ENCODE measurements at places on chromosomes 12 and 14.

GRCh38 chr14:24376448-24377070 lies 8.6 kb downstream of the NFATC4 start:
- ATAC-seq, result no peak

- peak; percentile 61 for ATAC-seq
Observed at GRCh38 chr12:115988625-115989563, 288.6 kb downstream of the MED13L start.

DNA sequence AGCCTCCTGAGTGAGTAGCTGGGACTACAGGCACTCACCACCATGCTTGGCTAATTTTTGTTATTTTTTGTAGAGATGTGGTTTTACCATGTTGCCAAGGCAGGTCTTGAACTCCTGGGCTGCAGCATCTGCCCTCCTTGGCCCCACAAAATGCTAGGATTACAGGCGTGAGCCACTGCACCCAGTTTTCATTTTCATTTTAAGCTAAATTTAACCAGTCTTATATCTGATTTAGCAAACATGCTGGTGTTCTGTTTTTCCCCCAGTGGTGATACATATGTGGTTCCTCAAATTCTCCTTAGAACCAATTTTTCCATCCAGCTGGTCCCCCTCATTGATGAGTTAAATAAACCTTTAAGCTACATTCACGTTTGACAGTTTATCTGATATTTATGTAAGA lies 43.8 kb upstream of the BICD1 start:
- no peak for ATAC-seq

DNA sequence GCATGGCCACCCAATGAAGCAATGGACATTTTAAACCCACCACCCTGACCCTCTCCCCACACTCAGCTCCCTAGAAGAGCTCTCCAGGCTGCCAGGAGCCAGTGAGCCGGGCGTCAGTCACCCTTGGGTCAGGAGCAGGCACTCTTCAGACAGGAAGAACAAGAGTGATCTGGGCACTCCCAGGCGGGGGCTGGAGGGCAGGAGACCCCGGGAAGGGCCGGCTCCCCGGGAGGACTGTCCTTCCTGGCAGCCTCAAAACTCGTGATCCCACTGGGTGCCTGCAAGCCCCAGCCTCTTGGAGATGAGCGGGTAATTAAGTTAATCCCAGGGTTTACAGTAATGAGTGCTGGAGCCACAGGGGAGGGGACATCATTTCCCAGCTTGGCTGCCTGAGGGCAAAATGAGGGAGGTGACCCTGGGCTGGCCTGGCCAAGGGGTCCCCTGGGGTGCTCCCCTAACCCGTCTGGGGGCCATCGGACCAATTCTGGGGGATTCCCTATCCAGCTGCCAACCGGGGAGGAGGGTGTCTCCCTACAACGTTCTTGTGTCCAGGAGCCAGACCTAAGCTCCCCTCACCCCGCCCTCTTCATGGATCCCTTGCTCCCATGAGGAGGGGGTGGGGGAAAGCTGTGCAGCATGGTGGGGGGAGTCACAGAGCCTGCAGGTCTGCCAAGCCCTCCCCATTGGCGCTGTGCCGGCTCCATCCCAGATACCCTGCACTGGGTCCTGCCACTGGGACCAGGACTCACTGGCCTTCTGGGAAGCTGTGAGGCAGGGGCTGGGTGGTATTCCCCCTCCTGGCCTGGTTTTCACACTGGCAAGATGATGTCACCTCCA lies 59.2 kb downstream of the CCNK start:
- ATAC-seq, result no peak

DNA sequence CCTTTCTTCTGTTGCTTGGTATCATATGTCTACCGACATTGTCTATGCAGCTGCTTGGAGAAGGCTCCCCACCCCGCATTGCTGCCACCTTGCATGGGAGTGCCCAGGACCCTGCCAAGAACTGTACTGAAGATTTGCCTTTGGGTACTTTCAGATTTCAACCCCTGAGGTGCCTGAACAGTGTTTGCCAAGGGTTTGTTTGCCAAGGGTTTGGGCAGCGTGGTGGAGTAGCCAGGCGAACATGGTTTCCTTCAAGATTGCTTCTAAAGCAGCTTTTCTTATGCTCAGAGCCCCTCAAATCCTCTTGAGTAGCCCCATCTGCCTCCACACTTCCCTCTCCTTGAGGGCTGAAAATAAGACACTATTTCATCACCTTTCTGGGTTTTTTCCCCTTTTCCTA lies 25.3 kb upstream of the CRY1 start:
- no peak for ATAC-seq

DNA sequence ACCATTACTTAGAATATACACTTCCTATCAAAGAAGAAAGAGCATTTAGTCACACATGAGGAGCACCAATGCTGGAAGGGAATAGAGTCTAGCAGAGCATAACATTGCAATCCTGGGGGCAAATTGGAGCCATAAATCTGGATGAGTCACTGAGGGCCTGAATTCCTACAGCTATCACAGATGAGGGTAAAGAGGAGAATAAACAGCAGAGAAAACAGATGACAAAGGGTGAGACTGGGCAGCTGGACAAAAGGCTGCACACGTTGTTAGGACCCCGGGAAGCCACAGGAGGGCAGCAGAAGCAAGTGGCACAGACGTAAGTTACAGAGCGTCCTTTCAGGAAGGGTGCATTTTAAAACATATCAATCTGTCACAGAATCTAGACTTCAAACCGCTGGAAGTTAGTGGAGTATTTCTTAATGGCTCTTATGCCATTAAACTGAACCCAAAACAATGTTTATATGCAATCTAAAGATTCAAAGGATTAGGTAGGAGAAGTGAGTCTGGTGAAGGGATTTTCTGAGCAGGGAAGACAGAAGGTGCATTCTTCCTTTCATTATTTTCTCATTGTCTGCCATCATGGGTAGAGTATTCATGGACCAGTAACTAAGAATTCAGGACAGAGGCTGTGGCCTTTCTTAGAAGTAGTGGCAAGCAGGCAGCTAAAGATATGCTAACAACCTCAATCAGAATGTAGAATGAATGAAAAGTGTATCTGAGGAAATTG lies 159.8 kb upstream of the DAAM1 start:
- peak; percentile 98 for ATAC-seq

- no peak for ATAC-seq
Observed at GRCh38 chr14:75539561-75540478, 17.6 kb downstream of the BATF start.

GRCh38 chr12:1173781-1174617 lies 183.0 kb downstream of the ERC1 start:
- no peak for ATAC-seq

- ATAC-seq, result no peak
Observed at GRCh38 chr14:25846246-25846645, 751.6 kb downstream of the NOVA1 start.

DNA sequence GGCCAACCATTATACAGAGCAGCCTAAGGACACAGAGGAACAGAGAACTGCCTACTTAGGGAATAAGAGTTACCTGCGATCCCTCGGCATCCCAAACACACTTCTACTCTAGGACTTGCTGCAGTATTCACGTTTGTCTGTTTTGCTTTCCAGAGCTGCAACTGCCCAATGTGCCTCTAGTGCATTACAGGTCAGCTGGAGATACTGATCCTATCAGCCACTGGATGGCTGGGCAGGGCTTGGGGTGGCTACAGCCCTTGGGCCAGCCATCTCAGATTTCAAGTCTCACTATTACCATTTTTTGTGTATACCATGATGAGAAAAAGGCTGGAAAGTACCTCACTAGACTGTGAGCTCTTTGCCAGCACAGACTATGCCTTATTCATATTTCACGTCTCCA lies 4.6 kb downstream of the ARF3 start:
- ATAC-seq, result no peak

- peak; percentile 74 for ATAC-seq
Observed at GRCh38 chr12:3225154-3225795, 148.1 kb downstream of the TSPAN9 start.

DNA sequence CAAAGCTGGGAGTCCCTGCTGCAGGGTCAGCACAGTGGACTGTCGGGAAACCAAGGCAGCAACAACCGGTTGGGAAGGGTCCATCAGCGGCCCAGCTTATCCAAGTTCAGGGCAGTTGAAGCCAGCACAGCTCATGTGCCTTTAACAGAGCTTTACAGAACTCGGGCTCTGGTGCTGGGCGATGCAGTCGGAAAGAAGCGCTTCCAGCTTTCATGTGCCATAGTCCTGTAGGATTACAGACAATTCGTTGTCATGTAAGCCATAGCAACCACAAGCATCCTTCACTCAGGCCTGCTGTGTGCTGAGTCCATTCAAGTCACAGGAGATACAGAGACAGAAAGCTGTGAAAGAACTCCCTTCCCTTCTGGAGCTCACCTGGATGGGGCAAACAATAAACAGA lies 3.5 kb upstream of the FAM181A start:
- ATAC-seq, result no peak

- no peak for ATAC-seq
Observed at GRCh38 chr14:100193417-100194357, 34.2 kb upstream of the DEGS2 start.

DNA sequence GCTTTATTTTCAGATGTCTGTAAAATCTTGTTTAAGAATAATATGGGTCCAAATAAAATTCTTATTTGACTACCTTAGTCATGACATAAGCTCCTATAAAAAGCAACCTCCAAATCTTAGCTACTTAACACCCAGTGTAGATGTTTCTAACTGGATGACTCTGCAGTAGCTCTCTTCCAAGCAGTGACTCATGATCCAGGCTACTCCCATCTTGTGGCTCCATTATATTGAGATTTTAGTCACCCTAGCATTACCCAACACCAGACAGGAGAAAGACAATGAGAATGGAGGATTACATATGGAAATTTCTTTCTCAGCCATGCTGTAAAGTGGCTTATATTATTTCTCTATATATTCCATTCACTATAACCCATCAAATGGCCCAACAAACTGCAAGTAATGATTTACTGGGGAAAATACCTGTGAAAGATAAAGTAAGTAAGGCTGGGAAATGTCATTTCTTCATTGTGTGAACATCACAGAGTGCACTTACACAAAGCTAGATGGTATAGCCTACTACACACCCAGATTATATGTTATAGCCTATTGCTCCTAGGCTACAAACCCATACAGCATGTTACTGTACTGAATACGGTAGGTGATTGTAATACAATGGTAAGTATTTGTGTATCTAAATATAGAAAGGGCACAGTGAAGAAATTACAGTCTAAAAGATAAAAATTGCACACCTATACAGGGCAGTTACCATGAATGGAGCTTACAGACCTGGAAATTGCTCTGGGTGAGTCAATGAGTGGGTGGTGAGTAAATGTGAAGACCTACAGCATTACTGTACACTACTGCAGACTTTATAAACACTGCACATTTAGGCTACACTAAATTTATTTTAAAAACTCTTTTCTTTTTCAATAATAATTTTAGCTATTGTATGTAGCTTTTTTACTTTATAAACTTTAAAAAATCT lies 163.2 kb downstream of the DYRK2 start:
- no peak for ATAC-seq

DNA sequence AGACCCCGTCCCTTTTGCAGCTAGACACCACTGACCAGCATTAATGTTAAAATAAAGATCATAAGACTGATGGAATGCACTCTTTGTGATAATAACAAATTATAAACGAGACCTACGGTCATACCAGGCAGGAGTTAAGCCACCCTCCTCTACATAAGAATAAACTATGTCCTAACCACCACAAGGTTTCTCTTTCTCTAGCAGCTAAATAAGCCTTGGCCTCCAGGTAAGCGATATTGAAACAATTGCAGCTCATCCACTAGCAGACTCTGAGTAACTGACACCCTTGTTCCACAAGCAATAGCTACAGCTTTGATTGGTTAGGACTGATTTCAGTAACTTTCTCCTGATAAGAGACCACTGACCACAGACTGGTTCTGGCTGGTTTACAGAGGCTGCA lies 144.2 kb upstream of the CCDC198 start:
- ATAC-seq, result no peak

DNA sequence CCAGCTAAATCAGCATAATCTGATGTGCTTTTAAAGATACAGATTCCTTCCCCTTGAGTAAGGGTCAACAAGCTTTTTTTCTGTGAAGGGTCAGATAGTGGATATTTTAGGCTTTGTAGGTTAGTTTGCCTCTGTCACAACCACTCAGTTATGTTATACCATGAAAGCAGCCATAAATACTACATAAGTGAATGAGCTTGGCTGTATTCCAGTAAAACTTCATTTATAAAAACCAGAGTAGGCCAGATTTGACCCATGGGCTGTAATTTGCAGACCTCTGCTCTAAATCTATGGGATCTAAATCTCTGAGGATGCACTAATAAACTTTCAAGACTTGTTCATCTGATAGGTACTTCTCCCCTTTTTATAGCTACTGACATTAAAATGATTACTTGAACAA lies 47.7 kb downstream of the LEMD3 start:
- peak; percentile 65 for ATAC-seq

- ATAC-seq, result no peak
Observed at GRCh38 chr14:104266631-104267575, 128.5 kb downstream of the KIF26A start.

DNA sequence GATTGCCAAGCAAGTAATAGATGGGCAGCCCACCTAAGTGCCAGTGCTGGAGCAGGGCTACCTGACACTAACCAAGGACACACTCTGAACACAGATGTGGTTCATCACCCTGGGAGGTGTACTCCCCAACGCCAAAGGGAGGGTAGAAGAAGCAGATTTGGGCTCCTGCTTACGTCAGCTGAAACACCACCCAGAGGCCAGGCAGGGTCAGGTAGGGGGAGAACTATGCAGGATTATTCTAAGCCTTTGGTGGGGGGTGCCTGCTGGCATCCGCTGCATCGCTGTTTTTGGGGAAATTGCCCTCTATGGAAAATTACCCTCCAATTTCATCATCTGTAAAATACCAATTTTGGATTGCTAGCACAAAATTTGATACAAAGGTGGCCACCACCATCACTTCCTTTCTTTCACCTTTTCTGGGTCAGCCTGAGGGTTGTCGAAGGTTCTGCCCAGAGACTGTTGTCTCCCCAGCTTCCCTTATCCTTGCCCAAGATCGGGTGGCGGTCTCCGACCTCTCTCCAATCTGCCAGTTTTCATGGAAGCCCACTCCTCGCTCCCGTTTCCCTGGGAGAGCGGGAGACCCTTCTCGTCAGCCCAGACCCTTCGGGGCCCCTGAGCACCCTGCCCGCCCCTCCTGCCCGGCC lies 535 bp downstream of the BIN2 start:
- no peak for ATAC-seq

GRCh38 chr12:86228656-86229055 lies 27.5 kb downstream of the MGAT4C start:
- ATAC-seq, result no peak
